ENCODE measurements at places on chromosomes 3 and 15.

- DNase-seq: no peak
Measured at GRCh38 chr3:171776839-171777583, 33.3 kb downstream of the PLD1 start.

GRCh38 chr3:148971401-148972163 is 19.8 kb upstream of the GYG1 start:
- DNase-seq: no peak

GRCh38 chr15:48109856-48110531 is 10.8 kb upstream of the SLC24A5 start:
- DNase-seq: no peak

DNA sequence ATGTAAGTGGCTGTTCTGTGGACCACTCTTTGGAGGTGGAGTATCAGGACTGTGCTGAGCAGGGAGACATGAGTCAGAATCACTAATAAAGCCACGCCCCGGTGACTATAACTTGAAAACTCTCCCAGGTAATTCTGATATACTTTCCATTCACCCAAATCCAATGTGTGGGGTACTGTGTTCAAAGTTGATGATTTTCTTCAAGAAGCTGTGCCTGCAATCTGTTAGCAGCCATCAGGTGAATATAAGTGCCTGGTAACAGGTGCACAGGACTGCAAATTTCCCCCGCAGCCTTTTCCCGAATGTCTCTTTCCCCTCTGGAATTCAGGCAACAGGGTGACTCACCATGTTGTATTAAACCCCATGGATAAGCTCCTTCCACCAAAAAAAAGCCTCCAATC is 17.0 kb downstream of the MAGI1 start:
- DNase-seq: no peak

DNA sequence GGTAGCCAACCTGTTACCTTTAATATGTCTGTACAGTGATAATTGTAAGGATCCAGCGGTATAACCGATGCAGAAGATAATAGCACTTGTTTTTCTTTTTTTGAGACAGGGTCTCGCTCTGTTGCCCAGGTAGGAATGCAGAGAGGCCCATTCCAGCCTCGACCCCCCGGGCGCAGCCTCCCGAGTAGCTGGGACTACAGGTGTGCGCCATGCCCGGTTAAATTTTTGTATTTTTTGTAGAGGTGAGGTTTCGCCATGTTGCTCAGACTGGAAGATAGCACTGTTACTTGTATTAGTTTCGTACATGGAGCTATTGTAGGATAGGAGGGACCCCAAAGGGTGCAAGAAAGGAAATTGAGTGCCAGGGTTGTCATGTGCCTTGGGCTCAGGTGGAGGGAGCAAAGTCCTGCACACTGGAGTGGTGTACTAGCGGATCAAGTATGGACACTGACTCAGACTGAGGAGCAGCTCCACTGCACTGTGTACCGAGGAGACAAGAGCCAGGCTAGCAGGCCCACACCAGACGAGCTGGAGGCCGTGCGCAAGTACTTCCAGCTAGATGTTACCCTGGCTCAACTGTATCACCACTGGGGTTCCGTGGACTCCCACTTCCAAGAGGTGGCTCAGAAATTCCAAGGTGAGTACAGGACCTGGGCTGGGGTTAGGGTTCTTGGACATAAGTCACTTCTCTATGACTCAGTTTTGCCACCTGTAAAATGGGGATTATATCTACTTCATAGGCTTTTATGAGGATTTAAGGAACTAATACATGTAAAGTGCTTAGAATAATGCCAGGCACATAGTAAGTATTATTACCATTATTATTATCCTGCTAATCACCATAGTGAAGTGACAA is 1.0 kb downstream of the OGG1 start:
- no peak for DNase-seq

Measured in coronary artery (tissue), 2 donors.